ENCODE measurements at places on chromosomes 4 and X.

- DNase-seq = no peak
These were observed 29.0 kb downstream of the NOP14 start for GRCh38 chr4:2934077-2934812.

GRCh38 chr4:46554760-46555465, 165.0 kb upstream of the GABRA2 start:
- no peak for DNase-seq

GRCh38 chr4:825971-826330, at the start of gene CPLX1:
TSS of gene CPLX1 (minus strand) at chr4:826129. CDS start at chr4:824522, 1,607 bp downstream.
- no peak for DNase-seq

DNA sequence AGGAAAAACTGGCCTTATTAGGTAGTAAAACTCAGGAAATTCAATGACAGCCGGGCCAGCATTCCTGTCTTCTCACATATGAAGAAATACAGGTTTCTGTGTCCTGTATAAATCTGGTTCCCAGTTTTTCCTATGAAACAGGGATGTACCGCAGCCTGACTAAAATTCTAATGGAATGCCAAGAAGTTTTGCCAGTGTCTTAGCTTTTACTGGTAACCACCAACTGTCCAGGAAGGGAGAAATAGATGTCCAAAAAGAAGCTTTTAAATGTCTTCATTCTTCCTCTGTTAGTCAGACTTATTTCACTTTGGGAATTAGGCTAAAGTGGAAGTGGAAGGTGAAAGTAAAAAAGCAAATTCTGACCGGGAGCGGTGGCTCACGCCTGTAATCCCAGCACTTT, 108.0 kb upstream of the TBL1X start:
- no peak for DNase-seq

- DNase-seq = no peak
These were observed 1330.6 kb upstream of the ADGRL3 start for GRCh38 chr4:59869559-59869958.

DNA sequence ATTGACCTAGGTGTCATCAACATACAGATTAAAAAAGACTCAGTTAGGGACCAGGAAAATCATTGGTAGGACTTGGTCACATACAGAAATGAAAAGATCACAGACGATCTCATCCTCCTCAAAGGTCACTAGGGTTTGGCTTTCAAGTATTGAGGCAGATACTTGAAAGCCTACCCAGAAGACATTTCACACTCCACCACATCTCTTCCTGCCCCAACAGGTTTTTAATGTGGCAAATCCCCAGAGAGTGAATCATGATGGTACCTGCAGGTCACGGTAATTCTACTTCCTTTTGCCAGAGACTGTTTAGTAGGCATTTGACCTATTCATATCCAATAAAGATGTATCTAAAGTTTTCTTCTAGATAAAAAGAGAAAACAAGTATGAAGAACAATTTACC, 44.1 kb downstream of the INPP4B start:
- DNase-seq = no peak

GRCh38 chr4:5940470-5941203, 47.8 kb upstream of the CRMP1 start:
- DNase-seq = no peak

DNA sequence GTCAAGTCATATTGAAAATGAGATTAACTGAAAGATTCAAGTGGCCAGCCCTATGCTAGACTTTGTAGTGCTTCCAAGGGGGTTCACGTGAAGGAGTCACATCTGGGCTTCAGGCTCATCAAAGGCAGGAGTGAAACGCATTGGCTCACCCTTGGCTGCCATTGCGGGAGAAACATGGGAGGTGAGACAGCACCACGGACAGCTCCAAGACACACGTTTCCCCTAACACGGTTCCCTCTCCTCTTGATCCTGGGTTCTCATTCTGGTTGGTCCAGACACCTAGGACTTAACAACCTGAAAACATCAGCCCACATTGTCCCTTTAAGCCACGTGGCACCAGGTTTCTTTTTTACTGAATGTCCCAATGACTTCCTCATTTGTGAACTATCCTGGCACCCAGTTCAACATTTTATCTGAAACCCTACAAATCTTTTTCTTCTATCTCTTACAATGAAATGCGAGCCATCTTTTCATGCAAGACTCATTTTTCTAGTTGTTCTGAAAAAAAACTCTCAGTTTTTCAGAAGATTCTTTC, 279.0 kb upstream of the VCX3A start:
- DNase-seq = no peak

GRCh38 chrX:111609206-111609605, 71.8 kb upstream of the ALG13 start:
- no peak for DNase-seq

GRCh38 chr4:8131210-8131609, 27.4 kb downstream of the ABLIM2 start:
- no peak for DNase-seq

GRCh38 chr4:82621251-82621650, 59.5 kb upstream of the TMEM150C start:
- no peak for DNase-seq

GRCh38 chr4:115090483-115091075, 22.8 kb downstream of the NDST4 start:
- DNase-seq = no peak

DNA sequence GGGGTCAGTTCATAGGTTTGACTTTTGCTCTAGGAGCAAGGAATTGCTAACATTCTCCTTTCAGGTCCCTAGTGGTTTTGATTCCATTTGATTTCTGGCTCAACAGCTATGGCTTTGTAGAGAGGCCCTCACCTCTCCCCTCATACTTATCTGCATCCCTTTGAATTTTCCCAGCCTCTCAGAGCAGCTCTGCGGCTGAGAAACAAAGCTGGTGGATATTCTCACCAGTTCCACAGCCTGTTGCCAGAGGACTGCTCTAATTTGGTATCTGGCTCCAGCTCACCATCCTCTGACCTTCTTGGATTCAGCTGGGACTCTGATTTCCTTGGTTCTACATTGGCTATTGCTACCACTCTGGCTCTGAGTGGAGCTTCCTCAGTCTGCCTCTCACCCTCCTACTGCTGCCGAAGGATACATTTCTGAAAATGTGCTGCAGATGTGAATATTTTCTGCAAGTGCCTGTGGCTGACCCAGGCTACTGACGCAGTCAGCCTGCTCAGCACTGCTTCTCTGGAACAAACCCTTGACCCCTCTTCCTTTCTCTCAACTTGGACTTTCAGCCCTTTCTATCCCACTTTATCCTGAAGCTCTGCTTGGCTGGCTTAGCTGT, 110.9 kb upstream of the ENPEP start:
- no peak for DNase-seq

GRCh38 chrX:10296576-10296975, 139.8 kb downstream of the CLCN4 start:
- no peak for DNase-seq

DNA sequence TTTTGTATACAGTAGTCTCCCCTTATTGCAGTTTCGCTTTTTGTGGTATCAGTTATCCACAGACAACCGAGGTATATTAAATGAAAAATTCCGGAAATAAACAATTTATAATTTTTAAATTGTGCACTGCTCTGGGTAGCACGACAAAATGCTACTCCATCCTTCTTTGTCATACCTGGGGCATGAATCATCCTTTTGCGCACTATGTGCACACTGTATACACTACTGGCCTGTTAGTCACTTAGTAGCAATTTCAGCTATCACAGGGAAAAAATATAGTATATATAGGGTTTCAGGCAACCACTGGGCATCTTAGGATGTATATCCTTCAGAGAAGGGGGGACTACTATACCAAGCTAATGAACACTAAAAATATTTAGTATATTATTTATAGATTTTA, 198.8 kb upstream of the FAT4 start:
- no peak for DNase-seq

DNA sequence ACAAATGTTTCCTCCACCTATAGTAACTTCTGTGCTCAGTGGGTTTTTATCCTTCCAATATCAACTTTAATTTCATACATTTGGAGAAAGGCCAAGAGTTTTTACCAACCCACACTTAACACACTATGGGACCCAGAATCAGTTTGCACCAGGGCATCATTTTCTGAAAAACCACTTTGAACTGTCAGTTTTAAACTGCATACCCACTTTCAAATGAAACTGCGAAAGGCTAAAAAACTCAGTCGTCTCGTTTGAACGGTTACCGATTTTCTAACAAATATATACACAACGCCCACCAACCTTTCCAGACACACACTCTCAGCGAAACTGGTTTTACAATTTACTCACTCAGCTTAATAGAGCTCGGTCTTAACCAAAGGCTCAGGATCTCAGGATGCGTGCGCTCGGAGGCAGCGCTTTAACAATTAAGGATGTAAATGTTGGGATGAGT, 376 bp downstream of the ABCG2 start:
- DNase-seq = no peak

DNA sequence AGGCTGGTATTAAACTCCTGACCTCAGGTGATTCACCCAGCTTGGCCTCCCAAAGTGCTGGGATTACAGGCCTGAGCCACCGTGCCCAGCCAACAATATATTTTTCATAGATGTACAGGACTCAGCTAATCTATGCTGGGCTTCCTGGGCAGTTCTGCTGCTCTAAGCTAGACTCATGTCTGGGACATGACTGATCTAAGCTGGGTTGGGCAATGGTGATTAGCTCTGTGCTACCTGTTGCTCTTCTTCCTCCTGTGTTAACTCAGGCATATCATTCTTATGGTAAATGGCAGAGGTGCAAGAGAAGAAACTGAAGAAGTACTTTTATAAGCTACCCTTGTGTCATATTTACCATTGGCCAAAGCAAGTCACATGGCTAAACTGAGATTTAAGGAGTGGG, 11.4 kb upstream of the SUPT20HL2 start:
- no peak for DNase-seq

- no peak for DNase-seq
These were observed 154.1 kb upstream of the CXCL13 start for GRCh38 chr4:77451530-77451929.

DNA sequence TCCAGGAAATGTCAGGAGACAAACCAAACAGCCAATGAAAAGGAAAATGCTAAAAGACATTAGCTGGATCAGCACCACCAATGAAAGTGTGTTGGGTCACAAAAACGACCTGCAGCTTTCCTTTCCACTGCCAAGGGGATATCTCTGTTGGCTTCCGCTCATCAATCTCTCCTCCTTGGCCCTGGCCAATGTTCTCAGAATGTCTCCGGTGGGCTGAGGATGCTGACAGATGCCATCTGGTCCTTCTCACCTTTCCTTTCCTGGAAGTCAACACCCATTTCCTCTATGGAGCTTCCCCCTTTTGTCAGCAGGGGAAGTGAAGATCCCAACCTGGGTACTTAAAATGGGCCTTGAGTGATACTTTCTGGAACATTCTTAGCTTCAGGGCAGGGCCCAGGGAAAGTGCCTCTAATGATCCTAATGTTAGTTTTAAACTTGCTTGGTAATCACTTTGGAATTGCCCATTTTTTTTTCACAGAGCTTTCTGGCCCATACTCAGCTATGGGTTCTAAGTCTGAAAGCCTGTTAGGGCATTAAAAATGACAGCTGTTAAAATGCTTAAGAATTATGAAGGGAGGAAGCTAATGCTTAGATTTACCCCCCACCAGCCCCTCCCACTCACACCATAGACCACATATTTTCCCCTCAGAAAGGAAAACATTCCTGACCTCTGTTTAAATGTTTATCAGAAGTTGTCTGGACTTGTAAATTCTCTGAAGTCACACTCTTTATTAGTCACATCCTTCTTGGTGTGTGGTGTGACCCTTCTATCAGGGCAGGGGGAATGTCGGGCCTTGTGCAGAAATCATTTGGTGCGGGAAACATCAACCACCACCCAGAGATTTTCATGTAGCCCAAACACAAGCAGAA, 29.2 kb downstream of the IGFBP7 start:
- DNase-seq = no peak

DNA sequence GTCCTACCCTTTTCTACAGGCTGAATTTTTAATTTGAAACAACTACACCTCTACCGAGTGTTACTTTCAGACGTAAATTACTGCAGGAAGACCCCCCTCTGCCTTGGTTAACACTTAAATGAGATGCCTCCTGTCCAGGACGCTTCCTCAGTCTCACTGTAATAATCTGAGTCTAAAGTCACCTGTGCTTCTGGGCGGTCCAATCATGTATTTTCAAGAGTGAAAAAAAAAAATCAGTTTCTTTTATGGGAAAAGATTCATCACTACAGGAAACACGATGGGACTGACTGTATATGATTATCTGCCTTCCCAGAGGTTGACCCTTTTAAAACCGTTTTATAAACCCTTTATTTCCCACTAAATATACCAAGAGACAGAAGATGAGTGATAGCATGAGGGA, 776 bp downstream of the RBM47 start:
- no peak for DNase-seq

DNA sequence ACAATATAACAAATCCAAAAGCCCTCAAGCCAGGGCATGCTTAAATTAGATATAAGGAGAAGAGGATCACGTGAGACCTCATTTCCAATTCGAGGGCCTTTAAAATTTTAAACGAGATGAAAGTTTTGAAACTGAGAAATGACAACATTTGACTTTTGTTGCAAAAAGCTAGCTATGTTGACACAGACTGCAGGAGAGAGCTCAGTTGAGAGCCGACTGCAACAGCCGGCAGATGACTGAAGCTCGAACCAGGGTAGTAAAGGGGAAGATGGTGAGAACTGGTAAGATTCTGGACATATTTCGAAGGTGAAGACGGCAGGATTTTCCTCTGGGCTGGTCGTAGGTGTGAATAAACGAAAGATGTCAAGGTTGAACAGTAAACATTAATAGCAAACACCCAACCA, 773 bp downstream of the PRMT9 start:
- DNase-seq = no peak

- DNase-seq = no peak
These were observed 30.1 kb downstream of the ZRSR2 start for GRCh38 chrX:15820106-15821073.

DNA sequence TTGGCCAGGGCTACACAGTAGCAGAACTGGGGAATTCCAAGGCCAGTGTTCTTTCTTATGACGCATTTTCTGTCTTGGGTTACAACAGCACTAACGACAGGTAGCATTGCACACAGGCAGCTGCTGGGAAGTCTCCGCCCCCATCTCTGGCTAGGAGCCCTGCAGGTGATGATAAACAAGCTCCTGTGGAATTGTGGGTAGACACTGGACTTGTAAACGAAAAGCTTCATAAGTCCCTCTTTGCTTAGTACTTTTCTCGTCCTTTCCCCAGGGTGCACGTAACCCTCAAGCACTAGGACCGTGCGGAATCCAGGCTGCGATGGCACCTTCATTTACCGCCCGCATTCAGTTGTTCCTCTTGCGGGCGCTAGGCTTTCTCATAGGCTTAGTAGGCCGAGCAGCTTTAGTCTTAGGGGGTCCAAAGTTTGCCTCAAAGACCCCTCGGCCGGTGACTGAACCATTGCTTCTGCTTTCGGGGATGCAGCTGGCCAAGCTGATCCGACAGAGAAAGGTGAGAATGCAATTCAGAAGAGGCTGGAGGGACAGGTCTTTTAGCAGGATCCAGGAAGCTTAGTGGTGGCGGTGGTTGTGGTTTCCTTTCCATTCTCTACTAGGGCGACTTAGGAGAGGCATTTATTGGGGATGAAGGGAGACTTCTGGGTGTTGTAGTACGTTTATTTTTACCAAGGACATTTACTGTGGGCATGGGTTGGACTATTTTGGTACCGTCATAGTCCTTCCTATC, at the start of gene FAAH2:
Gene FAAH2 (plus strand): TSS at position 200 of the 745 bp plus-strand sequence. CDS start 120 bp downstream, at position 320.
- peak; percentile 37 for DNase-seq
